ENCODE measurements at places on chromosomes 3 and 15.
A peak's percentile ranks its signal among the peaks of the same experiment; 100 is the strongest.

DNA sequence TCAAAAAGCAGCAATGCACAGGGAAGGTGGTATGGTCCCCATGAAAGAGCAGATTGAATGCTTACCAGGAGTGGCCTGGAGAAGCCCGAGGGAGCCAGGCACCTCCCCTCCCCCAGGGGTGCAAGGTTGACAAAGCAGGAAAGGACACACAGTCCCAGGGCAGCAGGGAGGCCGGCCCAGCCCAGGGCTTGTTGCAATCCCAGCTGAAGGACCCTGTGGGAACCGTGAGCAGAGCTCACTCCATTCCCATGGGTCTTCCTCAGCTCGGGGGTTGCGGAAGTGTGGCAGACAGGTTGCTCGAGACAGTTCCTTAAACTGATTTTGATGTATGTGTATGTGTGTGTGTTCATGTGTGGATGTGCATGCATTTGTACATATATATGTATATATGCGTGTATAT lies 15.8 kb downstream of the UROC1 start:
- DNase-seq = no peak

DNA sequence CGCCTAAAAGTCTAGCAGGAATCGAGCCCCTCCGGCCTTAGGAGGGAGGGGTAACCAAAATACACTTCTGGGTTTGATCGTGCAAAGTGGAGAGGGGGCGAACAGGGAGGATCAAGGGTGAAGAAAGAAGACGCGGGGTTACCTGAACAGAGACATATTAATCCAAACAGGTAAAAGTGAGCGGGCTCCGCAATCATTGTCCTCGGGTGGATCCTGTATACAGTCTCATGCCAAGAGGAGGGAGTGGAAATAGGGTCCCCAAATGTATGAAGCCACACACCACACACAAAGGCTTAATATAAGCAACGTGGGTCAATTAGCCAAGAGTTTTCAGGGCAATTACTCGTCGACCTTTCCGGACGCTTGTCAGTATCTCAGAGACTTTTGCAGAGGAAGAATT lies 749.5 kb downstream of the ROBO1 start:
- no peak for DNase-seq

- peak; percentile 81 for DNase-seq
Measured at GRCh38 chr3:56131974-56132590, 336.2 kb downstream of the ERC2 start.

- DNase-seq = no peak
Measured at GRCh38 chr3:150759319-150759718, 3.6 kb downstream of the SIAH2 start.

DNA sequence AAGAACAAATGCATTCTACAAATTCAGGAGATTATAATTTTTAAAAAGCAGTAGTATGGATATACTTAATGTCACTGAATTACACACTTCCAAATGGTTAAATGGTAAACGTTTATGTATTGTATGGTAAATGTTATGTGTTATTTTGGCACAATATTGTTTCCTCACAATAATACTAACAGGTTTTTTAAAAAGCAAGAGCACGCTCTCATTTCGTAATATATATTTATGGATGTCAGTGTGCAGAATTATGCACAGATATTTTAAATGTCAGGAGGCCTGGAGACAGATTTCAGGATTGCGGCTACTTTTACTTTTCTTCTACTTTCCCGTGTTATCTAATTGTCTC lies 533 bp downstream of the ZNF445 start:
- DNase-seq = no peak

DNA sequence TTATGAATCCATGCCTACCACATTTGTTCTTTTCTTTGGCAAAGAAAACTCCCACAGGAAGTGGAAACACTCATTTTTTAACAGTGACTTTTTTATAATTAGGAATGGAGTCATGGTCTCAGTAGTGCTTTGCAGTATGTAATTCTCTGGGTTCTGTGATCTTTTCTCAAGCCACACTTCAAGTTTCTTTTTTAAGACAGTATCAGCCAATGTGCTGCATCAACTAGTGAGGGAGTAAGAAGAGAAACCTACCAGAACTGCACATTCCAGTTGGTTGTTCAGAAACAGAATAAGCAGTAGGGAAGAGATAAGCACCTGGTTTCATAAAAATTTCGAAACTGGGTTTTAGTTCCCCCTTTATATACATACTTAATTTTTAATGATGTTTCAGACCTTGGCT lies 126.3 kb downstream of the FOXB1 start:
- DNase-seq = no peak

DNA sequence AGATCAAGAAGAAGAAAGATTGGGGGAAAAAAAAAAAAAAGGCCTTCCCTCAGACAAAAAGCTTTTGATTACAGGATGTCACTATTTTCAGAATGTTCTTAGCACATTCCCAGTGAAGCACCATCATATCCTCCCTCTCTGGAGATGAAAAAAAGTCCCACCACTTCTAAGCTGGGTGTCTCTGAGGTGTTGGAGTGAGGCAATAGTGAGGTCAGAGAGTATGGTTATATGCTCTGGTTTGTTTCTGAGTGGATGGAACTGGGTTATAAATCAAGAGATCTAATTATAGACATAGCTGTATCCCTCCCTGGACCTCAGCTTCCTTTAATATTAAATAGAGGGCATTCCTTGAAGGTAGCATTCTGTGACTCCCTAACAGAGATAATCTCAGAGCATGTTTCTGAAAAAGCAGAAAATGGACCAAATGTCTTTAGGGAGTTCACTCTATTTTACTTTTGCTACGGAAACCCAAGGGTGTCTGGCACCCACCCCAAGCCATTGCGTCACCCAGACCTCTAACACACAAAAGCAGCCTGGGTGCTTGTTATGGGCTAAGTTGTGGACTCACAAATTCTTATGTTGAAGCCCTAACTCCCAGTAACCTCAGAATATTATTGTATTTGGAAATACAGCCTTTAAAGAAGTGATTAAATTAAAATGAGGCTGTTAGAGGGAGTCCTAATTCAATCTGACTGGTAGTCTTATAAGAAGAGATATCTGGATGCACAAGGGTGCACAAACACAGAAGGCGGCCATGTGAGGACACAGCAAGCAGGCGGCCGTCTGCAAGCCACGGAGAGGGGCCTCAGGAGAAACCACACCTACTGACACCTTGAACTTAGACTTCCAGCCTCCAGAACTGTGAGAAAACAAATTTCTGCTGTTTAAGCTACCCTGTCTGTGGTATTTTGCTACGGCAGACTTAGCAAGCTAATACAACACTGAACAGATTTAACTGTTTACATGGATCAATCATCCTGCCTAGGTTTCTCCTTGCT lies 81.5 kb downstream of the MB21D2 start:
- peak; percentile 90 for DNase-seq

DNA sequence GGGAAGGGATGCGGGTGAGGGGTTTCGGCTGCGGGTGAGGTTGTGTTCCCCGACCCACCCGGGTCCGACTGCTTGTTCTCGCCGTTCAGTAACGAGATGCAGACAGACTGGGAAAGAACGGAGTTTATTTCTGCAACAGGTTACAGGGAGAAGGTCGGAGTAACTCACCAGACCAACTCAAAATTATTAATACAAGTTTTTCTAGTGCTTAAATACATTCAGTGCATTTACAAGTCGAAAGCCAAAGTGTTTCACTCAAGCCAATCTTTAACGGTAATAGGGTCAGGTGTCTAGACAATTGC lies 492 bp upstream of the HIGD1A start:
- DNase-seq = no peak

- no peak for DNase-seq
Measured at GRCh38 chr3:140842984-140843649, 98.5 kb upstream of the SLC25A36 start.

All from skeletal muscle cell (primary cell).